ENCODE measurements at places on chromosomes 4 and X.

- DNase-seq = no peak
These were observed 24.4 kb upstream of the FAM47B start for GRCh38 chrX:34918091-34918736.

GRCh38 chrX:37997096-37997495, 9.3 kb upstream of the SYTL5 start:
- no peak for DNase-seq

DNA sequence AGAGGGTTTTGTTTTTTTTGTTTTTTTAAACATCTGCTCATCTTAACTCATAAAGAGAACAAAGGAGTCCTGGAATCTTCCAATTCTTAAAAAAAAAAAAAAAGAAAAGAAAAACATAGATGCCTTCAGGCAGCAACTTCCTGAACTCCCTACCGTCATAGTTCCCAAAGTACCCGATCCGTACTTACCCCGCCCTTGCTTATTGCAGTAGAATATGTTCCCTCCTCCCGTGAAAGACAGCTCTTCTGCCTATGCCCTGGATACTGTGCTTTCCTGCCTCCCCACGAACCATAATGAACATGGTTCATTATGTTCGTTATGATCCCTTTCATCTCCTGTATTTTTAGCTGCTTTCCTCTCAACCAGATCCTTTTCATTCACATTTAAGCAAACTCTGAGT, 40.3 kb downstream of the KLHL5 start:
- DNase-seq = no peak

DNA sequence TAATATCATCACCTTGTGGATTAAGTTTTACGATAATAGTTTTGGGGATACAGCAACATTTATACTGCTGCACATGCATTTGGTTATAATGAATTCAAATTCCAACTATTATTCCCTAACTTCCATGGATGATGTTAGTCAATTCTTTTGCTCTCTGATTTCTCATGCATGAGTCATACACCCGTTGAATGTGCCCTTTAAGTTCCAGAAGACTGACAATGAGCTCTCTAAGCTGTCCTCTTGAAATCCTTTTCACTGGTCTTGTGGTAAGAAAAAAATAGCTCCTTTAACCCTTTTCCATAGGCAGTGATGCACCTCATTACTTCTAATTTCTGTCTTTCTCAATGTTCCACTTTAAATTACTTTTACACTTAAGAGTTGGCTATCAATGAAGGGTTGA, 1095.2 kb upstream of the POU3F4 start:
- no peak for DNase-seq

- no peak for DNase-seq
These were observed 105.8 kb downstream of the REPS2 start for GRCh38 chrX:17052210-17052609.

GRCh38 chr4:52711834-52712250, 39.4 kb downstream of the ERVMER34-1 start:
- no peak for DNase-seq

DNA sequence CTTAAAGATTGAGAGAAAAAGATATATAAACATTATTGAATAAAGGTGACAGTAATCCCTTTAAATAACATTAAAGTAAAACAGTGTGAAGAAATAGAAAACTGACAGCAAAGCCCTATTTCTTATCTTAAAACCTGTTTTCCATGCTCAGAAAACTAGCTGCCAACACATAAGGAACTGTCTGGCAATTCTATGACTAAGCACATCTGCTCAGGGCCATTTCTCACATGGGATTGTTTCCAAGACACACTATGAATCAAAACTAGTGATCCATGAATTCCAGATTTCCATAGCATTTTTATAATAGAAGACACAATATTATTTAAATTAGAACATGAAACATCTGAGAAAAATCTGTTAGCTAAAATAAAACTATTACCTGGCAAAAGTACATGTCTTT, 113.4 kb downstream of the SCLT1 start:
- DNase-seq = no peak

- no peak for DNase-seq
These were observed 59.3 kb upstream of the SH3RF1 start for GRCh38 chr4:169330095-169330494.

DNA sequence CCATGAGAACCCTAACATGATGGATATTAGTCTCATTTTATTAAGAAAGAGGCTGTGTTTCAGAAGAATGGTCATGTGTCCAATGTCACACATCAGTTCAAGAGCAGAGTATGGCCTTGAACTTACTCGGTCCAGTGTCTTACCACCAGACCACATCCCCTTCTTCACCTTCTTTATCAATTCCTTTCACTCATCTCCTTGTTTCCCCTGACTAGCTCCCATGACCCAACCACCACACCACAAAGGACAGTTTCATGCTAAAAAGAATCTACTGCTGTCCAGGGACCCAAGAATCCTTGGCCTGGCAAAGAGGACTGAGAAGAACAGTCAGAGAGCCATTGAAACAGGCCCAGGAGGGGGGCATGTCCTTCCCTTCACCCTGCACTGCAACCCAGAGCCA, 33.6 kb upstream of the MSN start:
- DNase-seq = no peak

DNA sequence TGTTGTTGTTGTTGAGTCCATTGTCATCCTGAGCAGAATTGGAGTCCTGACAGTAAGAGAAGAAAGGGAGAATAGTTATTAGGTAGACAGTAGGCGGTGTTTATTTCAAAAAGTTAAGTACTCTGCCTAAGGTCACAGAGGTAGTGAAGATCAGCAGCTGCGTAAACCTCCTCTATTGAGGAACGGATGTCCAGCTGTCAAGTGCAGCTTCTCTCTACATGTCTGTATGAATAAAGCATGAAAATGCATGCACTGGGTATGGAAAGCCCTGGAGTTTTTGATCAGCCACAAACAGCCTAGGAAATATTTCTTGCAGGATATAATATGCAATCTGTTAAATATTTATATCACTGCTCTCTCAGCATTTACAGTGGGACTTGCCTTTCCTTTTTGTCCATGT, 109.4 kb upstream of the CBLL2 start:
- DNase-seq = no peak

- no peak for DNase-seq
These were observed 17.0 kb upstream of the AP1AR start for GRCh38 chr4:112214390-112215264.

GRCh38 chr4:125985856-125986255, 671.1 kb downstream of the FAT4 start:
- no peak for DNase-seq

- DNase-seq = no peak
These were observed 108.9 kb downstream of the USP46 start for GRCh38 chr4:52550186-52550585.

DNA sequence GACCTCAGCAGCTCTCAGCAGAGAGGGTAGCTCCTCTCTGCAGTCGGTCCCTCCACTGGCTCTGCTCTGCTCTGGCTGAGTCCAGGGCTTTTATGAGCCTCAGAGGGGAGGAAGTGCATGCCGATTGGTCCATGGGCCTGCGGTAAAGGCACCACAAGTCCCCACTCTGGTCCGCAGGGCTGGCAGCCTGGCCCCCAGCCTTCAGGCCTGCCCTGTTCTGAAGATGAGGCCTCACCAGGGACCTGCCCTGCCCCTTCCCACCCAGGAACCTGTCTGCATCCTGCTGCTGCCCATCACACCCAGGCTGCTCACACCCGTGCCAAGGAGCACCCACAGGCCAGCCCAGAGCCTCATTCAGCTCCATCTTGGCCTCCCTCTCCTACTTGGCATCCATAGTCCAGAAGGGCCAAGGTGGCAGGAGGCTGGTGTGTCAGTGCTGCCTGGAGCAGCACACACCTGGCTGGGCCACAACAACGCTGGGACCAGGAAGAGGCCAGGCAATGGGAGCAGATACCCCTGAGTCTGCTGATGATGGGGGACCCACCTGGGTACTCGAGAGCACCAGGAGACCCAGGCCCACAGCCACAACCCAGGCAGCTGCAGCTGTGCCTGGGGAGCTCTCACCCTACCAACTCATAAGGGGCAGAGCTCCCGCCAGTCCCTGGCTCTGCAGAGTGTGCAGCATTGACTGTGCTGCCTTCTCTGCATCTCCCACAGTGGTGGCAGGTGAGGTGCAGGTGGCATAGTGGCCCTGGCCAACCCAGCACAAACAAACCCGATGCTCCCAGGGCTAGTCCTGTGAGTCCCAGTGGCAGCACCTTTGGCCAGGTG, 191.9 kb upstream of the NUDT6 start:
- DNase-seq = no peak

DNA sequence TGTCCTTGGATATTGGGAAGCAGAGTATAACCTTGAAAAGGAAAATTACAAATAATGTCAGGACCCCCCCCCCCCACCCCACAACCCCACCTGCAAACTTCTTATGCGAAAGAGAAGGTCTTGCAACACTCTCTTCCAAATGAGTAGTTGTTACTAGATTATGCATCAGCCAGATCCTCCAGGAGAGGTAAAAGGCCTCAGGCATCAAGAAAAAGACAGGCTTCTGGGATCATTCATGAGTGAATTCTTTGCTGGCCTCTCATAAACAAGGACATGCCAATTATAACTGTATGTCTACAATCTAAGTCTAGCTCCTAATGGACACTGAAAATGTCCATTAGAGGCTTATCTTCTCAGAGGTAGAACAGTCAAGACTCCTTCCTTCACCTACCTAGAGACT, 1443.3 kb downstream of the RAPGEF2 start:
- no peak for DNase-seq

DNA sequence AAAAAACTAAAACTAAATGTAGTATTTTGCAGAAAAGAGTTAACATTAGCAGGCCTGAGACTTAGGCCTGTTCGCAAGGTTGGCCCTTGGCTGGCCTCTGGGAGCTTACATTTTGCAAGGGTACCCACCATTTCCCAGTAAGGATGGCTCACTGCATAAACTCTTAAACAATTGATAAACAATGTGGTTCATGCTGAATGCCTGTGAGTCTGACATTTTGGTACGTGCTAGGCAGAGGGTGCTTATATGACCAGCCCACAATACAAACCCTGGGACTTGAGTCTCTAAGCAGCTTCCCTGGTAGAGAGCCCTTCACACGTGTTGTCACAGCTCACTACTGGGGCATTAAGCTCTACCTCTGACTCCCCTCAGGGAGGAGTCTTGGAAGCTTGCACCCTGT, 7.4 kb downstream of the PRPS2 start:
- DNase-seq = no peak

DNA sequence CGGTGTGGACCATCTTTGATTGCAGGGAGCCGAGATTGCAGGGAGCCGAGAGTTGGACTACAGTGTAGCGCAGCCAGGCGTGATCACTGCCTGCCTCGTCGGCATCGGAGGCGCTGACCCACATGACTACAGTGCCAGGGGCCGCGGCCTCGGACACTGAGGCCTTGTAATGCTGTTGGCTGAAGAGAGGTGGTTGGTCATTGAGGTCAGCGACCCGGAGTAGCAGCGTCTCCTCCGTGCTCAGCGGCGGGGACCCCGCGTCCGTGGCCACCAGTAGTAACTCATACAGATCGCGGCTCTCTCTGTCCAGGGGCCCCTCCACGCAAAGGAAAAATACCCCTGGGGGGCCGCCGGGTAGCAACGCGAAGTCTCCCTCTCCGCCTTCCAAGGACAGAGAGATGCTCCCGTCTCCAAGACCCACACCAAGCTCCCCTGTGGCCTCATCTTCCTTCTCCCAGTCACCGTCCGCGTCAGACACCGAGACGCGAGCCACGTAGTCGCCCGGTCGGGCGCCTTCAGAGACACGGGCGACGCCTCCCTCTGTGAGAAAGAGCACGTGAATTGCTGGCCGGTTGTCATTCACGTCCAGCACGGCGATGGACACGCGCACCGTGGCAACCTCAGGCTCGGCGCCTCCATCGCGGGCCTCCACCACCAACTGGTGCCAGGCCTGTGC, 1.9 kb downstream of the DCHS2 start:
- no peak for DNase-seq

DNA sequence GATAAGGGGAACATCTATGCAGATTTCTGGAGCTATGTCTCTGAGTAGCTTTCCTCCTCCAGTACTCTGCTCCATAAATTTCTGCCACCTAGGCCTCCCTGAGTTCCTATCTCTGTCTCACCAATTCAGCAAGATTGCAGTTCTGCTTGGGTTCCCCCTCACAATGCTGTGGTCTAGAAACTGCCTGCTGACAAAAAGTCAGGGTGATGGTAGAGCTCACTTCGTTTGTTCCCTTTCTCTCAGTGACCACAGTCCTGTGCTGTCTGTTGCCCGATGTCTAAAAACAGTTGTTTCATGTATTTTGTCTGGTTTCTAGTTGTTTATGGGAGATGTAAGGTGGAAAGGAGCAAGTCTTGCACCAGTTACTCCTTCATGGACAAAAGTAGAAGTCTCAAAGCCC, 41.1 kb downstream of the AMMECR1 start:
- DNase-seq = no peak

GRCh38 chr4:20046179-20046578, 205.5 kb upstream of the SLIT2 start:
- DNase-seq = no peak

- DNase-seq = no peak
These were observed 35.7 kb downstream of the FRAS1 start for GRCh38 chr4:78092850-78093249.

All from stimulated activated CD4-positive, alpha-beta T cell treated with anti-CD3 and anti-CD28 coated beads, TNF-alpha, amount 100 ng/mL, for 4 hours (primary cell).